ENCODE measurements at places on chromosomes 5 and 9.

DNA sequence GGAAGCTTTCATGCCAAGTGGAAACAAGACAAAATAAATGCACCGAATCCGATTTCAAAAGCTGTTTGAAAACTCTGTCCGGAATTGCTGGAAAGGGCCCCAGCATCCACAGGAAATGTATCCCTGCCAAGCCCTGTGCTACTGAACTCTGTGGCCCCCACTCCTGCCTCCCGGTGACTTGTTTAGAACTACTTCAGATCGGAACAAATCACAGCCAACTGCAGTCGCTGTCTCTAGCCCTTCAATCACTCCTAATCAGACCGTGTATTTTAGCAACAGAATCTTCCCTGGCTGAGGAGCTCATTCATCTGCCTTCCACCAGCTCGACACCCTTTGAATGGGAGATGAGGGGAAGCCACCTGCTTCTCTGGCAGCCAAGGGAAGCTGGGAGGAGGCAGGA, 94.1 kb downstream of the KCNIP1 start:
- no peak for DNase-seq

DNA sequence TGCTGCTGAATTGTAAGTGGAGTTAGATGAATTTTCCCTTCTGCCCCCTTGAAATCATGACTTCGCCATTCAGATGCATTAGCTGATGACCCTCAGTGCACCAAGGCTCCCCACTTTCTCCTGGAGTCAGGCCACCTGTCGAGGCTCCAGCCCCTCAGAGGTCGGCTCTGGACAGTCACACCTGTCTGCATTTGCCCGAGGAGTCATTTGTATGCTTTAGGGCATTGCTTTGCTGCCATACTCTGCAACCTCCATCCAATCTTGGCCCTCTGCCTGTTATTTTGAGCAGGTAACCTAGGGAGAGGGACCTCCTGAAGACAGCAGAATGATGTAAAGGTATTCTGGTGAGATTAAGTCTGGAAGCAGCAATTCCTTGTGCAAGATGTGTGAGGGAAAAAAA, 144.8 kb downstream of the MACROH2A1 start:
- no peak for DNase-seq

DNA sequence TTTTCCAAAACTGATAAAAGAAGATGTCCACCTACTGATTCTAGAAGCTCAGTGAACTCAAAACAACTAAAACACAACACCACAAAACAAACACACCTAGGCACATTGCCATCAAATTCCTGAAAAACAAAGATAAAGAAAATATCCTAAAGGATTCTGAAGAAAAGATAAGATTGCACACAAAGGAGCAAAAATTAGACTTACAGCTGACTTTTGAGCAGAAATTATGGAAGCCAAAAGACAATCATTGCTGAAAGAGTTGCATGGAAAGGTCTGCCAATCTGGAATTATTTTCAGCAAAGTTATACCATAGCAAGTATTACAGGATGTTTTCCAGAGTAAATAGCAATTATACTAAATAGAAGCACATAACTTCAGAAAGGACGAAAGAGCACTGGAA, 128.2 kb upstream of the IRX2 start:
- no peak for DNase-seq

DNA sequence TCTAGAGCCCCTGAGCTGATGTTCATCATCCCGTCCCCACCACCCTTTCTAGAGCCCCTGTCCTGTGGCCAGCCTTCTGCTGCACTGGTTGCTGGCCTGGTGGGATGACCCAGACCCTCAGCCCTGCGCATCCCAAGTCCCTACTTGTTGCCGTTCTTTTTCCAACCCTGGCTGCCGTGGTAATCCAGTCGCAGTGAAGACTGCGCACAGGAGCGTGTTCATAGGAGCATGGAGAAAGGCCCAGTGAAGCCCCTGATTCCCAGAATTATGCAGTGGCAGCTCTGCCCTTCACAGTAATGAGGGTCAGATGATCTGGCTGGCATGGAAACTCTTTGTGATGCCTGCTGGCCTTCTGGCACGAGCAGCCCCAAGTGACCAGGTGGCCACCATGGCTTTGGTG, 183.3 kb downstream of the CACNA1B start:
- no peak for DNase-seq

- DNase-seq, result no peak
Measured at GRCh38 chr9:118330191-118330986, 626.2 kb downstream of the TLR4 start.

- DNase-seq, result no peak
Measured at GRCh38 chr5:58380655-58381054, 79.2 kb downstream of the PLK2 start.

DNA sequence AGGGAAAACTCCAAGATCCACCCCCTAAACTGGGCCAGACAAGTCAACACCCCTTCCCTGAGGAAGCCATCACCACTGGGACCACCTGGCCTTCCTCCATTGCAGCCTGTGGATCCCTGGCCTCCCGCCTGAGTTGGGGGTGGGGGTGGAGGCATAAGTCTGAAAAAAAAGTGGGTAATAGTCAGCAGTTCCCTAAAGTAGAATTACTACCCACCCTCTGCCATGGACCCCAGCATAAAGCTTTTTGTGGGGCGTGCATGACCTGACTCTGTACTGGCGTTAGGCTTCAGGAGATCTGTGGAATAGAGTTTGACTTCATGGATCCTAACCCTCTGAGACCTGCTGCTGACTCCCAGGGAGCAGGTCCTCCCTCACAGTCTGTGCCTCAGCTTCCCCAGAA, 2.0 kb upstream of the CXXC5 start:
- no peak for DNase-seq

DNA sequence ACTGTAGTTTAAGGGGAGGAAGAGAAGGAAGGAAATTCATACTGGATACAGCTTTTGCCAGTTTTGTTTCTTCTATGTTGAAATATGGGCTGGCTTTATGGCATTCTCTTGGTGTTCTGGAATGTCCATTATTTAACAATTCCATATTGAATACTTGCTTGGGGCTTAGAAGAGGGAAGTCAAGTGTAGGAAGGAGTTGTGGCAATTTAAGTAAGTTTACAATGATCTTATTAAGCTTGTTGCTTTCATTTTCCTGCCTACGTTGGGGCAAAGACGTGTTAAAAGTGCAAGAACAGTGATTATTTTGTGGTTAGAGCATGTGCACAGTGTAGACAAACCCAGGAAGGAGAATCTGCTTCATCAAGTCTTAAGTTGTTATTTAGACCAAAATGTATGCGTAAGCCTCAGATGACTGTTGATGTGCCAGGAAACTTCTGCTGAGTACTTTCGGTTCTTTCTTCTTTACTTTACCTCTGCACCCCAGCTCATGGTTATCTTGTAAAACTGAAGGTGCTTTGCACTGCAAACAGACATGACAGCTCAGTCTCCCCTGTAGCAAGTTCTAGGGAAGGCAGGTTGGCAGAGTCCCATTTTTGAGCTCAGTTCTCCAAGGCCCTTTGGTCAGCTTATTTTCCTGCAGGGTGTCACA, 75.8 kb downstream of the F2RL2 start:
- no peak for DNase-seq

DNA sequence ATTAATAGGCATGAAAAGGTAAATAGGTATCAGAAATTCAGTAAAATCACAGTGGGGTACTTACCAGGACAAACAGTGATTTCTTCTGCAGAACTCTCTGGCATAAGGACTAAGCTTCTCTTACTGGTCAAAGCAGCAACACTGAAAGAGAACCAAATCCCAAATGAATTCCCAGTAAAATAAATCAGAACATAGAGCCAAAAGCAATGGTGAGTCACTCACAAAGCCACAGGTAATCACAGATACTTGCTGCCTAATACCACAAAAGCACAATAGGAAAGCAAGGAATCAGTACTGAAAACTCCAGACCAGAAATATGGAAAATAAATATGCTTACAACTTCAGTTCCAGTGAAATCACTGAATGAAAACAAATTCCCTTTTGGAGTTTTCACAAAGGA, 50.7 kb downstream of the UIMC1 start:
- no peak for DNase-seq

GRCh38 chr5:135213466-135214239, 179.6 kb upstream of the PITX1 start:
- DNase-seq, result no peak

- no peak for DNase-seq
Measured at GRCh38 chr9:110180511-110181434, 27.2 kb downstream of the C9orf152 start.

DNA sequence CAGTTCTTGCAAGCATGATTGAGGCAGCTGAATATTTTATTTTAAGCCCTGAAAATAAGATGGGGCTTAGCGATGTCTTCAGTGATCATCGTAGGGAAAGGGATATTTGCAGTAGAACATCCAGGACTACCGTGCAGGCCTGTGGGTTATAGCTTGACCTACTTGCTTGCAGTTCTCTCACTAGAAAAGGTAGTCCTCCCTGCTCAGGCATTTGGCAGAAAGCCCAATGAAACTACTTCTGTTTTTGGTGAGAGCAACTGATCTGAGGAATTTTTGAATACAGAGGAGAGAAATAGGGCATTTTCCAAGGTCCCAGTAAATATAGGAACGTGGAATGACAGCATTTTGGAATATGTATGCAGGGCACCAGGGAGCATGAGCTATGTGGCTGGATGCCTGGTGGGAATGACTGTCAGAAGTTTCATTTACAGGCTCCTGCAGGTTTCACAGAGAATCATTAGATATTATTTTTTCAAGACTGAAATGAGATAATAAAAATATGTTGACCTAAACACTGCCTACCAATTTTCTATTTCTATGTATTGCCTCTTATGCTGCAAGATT, 417.9 kb upstream of the ACTBL2 start:
- DNase-seq, result no peak

DNA sequence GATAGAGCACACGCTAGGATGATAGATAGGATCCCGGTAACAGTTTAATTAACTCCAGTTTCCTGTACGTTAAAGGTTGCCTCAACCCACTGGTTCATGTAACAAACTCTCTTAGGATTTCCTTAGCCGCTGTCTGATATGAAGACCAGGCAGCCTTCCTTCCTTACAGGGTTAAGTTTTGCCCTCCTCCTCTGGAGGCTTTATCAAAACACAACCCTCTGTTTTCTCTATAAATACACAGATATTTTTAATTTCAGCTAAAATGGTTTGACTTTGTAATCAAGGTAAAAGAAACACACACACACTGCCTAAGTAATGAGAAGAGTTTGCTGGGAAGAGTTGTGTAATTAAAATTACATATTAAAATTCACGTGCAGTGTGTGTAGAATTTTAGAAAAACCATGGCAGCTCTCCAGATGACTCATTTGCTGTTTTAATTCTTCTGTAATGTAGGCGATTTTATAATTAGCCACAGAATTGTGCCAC, 369.8 kb downstream of the CSNK1G3 start:
- no peak for DNase-seq

GRCh38 chr5:124918618-124919017, 172.2 kb upstream of the ZNF608 start:
- no peak for DNase-seq

DNA sequence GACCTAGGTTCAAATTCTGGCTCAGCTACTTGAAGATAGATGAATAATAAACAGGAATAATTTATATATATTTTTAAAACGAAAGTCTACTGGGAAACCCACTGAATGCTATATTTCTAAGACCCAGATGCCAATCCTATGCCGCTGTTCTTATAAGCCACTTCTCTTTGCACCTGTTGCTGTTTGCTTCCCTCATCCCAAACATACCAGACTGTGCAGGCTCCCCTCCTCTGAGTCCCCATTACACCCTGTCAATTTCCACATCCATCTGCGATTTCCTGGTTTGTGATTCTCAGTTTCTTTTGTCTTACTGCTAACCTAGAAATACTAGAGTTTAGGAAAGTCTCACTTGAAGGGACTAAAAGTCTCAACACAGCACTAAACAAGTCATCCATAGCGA, 92.8 kb upstream of the CAST start:
- no peak for DNase-seq

- DNase-seq, result no peak
Measured at GRCh38 chr5:14429101-14430050, 152.2 kb upstream of the OTULINL start.

DNA sequence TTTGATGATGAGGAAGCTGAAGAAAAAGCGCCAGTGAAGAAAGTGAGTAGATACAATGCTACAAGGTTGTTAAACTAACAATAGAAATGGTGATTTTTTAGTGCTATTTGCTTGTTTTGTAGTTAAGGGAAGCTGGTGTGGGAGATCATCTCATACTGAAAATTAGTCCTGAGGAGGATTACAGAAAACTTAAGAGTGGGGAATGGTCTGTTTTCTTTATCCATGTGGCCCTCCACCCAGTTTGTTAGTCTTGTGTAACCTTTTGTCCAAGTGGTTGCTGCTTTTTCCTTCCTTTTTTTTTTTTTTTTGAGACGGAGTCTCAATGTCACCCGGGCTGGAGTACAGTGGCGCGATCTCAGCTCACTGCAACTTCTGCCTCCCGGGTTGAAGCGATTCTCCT, 12.5 kb downstream of the NPM1 start:
- no peak for DNase-seq

DNA sequence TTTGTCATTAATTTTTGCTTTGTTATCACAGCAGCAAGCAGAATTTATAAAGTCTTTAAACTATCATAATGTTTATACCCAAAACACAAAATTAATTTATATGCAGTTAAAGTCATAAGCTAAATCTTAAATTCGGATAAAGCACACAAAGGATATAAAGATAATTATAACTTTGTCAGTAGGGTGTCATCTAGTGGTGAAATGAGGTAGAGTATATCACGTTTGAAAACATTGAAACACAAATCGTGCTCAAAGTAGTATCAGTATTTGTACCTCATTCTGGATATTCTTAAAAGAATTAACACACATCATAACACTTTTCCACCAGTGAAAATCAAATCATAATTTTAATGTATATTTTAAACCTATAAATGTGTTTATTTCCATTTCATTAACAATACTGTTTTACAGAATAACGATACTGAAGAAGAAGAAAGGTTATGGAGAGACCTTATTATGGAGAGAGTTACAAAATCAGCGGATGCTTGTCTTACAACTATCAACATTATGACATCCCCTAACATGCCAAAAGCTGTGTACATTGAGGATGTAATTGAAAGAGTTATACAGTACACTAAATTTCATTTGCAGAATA, 129.5 kb downstream of the NIPBL start:
- no peak for DNase-seq

GRCh38 chr5:39742916-39743315, 318.1 kb upstream of the DAB2 start:
- no peak for DNase-seq

GRCh38 chr5:67297376-67297775, 100.8 kb upstream of the CD180 start:
- no peak for DNase-seq

- no peak for DNase-seq
Measured at GRCh38 chr9:114947058-114947457, 16.7 kb upstream of the TNFSF8 start.

DNA sequence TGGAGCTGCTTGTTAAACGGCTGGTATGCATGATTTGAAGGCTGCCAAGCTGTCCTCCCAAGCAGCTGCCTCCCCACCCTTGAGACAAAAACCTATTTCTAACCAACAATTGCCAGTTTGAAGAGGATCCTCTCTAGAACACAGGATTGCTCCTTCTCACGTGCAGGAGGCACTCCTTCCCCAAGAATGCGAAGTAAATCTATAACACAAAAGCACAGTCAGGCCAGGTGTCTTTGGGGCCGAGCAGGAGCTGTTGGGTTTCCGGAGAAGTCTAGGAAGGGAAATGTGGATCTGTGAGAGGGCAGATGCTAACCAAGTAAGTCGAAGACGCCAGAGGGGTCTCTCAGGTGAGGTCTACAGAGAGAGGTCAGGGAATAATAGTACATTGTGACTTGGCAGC, 35.4 kb upstream of the GNPDA1 start:
- DNase-seq, result no peak

GRCh38 chr5:39906146-39906545, 481.4 kb upstream of the DAB2 start:
- DNase-seq, result no peak
